ENCODE measurements at places on chromosomes 2 and 18. TPM values are rescaled to one million over a fixed set of nuclear protein-coding genes. Genes with fewer than 3 reads are reported as not detected.

The UGT1A4 gene
- 0.21 TPM for total RNA-seq

The LRATD1 gene
- total RNA-seq = 23.0 TPM

The SIX3 gene
- total RNA-seq = 0.06 TPM

The YWHAQ gene
- 271 TPM for total RNA-seq

- no peaks in the 10 kb centered on the region for H3K27me3 ChIP-seq
- DNase-seq = no peak
- no peak overlapping the region for H3K4me3 ChIP-seq
These were observed 34.0 kb downstream of the RDH14 start for GRCh38 chr2:18526429-18526828.

GRCh38 chr2:50648041-50648700 is 383.8 kb downstream of the NRXN1 start:
- H3K27me3 ChIP-seq = no peaks in the 10 kb centered on the region
- no peak overlapping the region for H3K4me3 ChIP-seq
- H3K36me3 ChIP-seq = no peaks in the 10 kb centered on the region
- no peak overlapping the region for H3K27ac ChIP-seq

- no peaks in the 10 kb centered on the region for H3K27me3 ChIP-seq
- DNase-seq = no peak
- H3K4me1 ChIP-seq = no peaks in the 10 kb centered on the region
- no peak overlapping the region for H3K4me3 ChIP-seq
- no peak overlapping the region for H3K27ac ChIP-seq
These were observed 47.2 kb downstream of the METTL8 start for GRCh38 chr2:171386627-171387026.

The SMAD7 gene
- total RNA-seq = 58.8 TPM

DNA sequence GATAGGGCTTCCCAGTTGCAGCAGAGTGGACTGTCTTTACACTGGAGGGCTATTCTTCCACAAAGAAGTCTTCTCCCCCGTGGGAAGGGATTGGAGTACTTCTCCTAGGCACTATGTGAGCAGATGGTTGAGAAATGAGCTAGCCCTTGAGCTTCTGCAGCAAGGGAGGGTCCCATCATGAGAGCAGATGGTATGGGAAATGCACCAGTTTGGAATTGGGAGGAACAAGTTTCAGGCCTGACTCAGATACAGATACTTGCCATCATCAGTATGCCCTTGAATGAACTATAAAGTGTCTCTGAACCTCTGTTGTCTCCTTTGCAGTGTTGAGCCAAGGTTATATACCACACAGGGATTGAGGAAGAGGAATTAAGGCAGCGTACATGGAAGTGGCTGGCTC is 757.4 kb downstream of the RNF144A start:
- H3K27ac ChIP-seq = no peak overlapping the region
- no peak overlapping the region for H3K4me3 ChIP-seq
- DNase-seq = no peak
- H3K27me3 ChIP-seq = no peaks in the 10 kb centered on the region

GRCh38 chr2:188280811-188281222 is 10.9 kb upstream of the GULP1 start:
- H3K27me3 ChIP-seq = no peaks in the 10 kb centered on the region
- DNase-seq = no peak

DNA sequence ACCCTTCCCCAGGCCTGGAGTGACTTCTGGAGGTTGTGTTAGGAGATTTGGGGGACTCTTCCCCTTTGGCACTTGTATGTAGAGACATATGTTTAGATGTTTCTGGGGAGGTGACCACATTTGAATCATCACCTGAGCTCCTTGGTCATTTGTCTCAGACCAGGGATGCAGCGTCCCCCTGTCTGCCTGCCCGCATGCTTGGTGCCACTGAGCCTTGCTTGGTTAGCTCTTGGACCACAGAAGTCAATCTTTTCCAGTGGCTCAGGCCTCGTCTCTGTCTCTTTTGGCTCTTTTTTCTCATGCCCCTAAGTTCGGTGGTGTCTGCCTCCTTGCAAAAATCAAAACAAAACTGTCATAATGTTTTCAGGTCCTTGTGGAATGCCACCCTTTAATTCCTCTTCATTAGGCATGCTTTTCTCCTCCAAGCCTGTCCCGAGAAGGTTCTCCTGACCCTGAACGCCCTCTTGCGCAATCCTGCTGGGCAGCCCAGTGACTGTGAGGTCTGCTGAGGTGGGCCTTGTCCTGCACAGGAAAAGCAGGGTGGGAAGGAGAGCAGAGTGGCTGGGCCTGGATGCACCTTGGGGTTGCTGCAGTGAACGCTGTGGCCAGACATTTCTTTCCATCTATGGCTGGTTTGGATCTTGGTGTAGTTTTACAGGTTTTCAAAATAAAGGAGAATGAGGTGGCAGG is 24.9 kb downstream of the GLI2 start:
- no peak for DNase-seq
- peaks cover 24% of the 10 kb centered on the region for H3K4me1 ChIP-seq
- no peak overlapping the region for H3K4me3 ChIP-seq
- no peaks in the 10 kb centered on the region for H3K36me3 ChIP-seq

GRCh38 chr18:8088626-8089025 is 520.6 kb upstream of the RAB12 start:
- H3K4me3 ChIP-seq = no peak overlapping the region
- H3K36me3 ChIP-seq = peaks cover 2% of the 10 kb centered on the region
- no peaks in the 10 kb centered on the region for H3K4me1 ChIP-seq
- H3K27ac ChIP-seq = no peak overlapping the region
- no peak for DNase-seq

The GYPC gene
- total RNA-seq = 93.6 TPM

DNA sequence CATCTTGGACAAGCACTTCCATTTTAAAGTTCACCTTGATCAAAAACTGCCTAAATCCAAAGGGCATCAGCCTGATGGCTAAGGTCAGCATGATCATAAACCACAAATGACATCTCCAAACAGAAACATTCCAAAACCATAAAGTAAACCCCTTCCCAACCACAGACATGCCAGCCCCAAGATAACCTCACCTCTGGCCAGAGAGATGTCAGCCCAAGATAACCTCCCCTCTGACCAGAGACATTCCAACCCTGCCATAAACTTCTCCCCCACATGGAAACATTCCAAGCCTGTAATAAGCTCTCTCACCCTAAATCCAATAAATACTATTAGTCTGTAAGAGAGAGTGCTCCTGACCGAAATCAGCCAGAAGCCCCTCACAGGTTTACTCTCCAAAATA is 18.6 kb upstream of the MARCO start:
- no peaks in the 10 kb centered on the region for H3K27me3 ChIP-seq
- no peaks in the 10 kb centered on the region for H3K4me1 ChIP-seq
- no peak overlapping the region for H3K4me3 ChIP-seq
- no peak overlapping the region for H3K27ac ChIP-seq

Measured in lung (tissue), 17 donors.